ENCODE measurements at places on chromosomes 6 and 20.
A peak's percentile ranks its signal among the peaks of the same experiment; 100 is the strongest.

DNA sequence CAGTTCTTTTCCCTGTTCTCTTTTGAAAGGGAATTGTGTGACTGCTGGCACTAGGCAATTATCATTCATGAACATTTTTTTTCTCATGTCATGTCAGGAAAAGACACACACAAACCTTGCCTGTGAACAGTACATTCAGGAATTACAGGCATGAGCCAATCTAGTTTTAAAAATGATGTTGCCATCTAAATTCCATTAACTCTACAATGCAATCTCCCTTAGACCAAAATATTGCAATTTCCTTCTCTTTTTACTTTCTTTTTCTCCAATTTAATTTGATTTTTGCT lies 127.5 kb upstream of the STMND1 start:
- DNase-seq, result no peak

DNA sequence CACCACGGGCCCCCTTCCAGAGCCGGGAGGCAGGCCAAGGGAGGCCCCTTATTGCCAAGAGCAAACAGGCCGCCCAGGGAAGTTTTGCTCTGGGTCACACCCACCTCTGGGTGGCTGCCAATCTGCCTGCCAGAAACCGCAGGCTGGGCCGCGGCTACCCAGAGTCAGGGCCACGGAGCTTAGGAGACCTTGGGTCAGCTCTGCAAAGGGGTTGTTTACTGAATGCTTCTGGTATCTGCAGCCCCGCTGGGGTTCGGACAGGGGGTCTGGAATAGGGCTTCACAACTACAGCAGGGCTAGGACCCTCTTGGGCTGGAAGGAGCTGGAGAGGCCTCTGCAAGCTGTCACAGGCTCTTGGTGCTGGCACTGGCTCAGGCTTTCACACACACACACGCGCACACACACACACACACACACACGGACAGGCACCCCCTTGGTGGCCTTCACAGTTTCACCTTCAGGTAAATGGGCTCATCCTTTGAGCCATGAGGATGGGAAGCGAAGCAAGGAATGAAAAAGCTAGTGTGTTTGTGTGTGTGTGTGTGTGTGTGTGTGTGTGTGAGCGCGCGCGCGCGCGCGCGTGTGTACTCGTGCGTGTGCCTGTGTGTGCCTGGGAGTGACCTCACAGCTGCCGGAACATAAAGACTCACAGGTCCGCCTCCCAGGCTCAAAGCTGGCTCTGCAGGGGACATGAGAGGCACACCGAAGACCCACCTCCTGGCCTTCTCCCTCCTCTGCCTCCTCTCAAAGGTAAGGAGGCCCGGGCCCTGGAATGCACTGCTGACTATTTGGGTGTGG lies at the start of gene CCN5:
Gene CCN5, plus strand, starts transcription at position 669 of the 798 bp plus-strand sequence. Its CDS starts 22 bp downstream, at position 691.
- peak; percentile 55 for DNase-seq

- no peak for DNase-seq
These were observed 419.5 kb downstream of the DHX35 start for GRCh38 chr20:39381595-39381994.

- no peak for DNase-seq
These were observed 208.7 kb downstream of the SOX4 start for GRCh38 chr6:21802175-21802822.

GRCh38 chr6:12010635-12011275 lies 1.4 kb upstream of the HIVEP1 start:
- peak; percentile 73 for DNase-seq

GRCh38 chr6:97717086-97717485 lies 434.1 kb upstream of the MMS22L start:
- no peak for DNase-seq

- DNase-seq, result no peak
These were observed 9.7 kb downstream of the SNRPB start for GRCh38 chr20:2460752-2461424.

DNA sequence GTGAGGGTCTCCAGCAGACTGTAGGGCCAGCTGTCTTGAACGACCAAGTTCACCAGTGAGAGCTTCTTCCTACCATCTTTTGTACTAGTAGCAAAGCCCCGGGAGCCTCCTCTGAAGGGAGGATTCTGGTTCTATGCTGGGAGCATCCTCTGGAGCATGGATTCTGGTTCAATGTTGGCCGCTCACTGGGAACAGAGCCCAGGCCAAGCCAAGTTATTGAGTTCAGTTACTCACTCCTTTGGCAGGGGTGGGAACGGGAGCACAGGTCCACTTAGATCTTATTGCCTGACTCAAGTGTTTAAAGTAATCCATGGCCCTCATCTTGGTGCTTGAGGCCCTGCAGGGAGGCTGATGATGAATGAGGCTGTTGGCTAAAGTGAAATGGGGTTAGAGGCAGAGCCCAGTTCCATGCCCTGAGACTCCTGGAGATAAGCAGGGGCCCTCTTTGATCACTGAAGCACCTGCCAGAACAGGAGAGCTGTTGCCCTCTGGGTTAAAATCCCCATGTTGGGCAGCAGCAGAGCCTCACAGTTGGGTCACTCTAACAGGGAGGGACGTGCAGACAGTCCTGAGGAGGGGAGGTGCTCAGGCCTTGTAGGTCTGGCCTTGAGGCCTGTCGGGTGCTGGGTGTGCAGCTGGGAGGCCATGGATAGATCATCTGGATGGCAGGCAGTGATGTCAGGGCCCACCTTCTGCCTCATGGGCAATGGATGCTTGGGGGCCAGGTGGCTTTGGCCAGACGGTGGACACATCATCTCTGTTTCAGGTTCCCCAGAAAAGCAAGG lies 98.3 kb upstream of the SYNDIG1 start:
- DNase-seq, result no peak

GRCh38 chr6:68760941-68761676 lies 126.0 kb downstream of the ADGRB3 start:
- DNase-seq, result peak; percentile 66

DNA sequence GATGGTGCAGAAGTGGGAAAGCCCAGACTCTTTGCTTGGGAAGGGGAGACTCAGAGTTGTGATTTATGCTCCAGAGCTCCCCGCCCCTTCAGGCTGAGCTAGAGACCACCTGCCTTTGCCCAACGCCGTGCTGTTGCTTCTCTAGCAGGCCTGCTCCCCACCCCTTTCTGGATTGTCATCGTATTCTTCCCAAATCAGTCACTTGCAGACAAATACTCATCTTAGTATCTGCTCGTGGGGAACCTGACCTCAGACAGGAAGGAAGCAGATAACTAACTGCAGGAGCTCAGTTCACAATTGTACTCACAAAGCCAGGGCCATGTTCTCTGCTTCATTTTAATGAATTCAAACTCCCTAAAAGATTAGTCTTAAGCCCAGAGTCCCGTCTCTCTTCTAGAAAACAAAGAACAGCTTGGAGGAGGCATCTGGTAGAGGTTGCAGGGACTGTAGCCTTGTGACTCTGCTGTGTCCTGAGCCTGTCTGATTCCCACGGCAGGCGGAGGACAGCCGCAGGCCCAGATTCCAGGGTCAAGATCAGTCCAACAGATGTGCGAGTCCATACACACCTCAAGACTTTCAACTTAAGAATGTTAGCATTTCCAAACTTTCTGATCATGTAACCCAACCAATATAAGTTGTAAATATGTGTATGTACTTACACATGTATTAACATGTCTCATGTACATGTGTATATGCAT lies 57.2 kb upstream of the GGTLC1 start:
- DNase-seq, result no peak

- no peak for DNase-seq
These were observed 37.7 kb upstream of the B4GALT5 start for GRCh38 chr20:49751397-49751736.

DNA sequence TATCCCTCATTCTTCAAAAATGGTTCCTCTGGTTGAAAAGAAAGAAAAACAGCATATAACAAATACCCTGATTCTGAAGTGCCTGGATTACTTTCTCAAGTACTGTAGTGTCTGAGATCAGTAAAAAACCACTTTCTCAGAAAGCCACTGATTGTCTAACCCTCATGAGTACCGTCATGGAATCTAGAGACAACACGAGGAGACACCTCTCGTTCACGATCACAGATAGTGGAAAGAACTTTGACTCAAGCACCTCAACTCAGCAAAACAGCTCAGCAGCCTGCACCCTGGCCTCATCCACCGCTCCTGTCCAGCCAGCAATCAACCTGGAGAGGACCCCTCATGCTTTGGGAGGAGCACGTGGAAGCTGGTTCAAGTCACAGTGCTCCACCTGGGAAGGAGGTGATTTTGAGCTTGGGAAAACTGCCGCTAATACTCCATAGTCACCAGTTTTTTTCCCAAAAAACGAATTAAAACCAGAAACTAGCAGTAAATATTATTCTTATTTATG lies 1.0 kb downstream of the SCML4 start:
- DNase-seq, result no peak

DNA sequence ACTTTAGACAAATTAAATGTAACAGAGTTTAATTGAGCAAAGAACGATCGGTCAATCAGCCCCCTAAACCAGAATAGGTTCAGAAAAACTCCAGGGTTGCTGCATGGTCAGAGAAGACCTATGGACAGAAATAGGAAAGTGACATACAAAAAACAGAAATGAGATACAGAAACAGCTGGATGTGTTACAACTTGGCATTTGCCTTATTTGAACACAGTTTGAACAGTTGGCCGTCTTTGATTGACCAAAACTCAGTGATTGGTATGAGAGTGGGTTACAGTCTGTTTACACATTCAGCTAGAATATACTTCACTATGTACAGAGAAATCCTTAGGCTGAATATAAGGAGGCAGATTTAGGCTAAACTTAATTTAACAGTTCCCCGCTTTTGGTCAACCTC lies 19.9 kb downstream of the SRSF6 start:
- no peak for DNase-seq

DNA sequence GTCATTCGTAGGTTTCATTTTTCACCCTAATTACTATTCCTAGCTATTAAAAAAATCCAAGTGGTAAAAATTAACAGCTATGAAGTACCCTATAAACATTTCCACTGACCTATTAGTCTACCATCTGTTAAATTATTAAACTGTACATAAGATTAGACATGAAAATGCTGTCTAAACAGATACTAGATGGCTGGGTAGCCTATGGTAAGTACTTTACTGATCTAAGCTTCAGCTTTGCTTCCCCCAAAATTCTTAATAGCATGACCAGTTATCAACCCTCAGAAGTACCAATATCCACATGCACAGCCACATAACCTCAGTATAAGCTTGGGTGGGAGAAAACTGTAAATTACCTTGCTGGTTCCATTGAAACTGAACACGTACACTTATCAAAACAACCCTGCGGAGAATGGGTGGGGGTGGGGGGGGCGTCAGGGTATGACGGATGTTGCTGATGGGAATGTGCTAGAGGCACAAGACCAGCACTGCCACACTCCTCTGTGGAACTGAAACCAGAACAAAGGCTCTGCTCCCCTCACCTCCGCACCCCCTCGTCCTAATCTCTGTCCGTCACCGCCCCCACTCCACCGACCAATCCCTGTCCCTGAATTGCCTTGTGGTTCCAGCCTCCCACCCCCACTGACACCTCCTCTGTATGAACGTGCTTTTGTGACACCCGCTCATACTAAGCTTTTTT lies 45.3 kb downstream of the B4GALT5 start:
- DNase-seq, result no peak

DNA sequence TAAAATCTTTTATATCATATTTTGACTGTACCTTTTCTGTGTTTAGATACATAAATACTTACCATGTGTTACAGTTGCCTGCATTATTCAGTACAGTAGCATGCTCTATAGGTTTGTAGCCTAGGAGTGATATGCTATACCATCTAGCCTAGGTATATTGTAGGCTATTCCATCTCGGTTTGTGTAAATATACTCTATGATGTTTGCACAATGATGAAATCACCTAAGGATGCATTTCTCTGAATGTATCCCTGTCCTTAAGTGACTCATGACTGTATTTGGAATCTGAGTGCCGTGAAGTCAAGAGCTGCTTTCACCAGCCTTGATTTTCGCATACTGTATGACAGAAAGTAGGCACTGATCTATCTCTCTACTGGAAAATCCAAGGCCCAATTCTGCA lies 129.9 kb downstream of the UTRN start:
- no peak for DNase-seq

DNA sequence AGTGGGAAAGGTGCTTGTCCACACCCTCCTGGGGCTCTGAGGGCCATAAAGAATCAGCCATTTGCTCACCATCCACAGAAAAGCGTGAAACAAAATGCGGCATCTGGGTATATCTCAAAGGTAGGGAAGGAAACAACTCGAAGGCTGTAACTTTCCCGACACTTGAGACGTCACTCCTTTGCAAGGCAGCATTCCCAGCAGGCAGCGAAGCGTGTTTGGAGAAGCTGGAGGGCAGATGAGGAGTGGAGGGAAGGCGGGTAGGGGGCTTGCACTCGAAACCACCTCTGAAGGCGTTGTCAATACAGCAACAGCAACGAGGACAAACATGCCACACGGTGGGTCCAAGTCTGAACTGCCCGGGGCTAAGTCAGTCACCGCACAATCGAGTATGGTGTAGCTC lies 98.4 kb downstream of the FOXC1 start:
- no peak for DNase-seq

DNA sequence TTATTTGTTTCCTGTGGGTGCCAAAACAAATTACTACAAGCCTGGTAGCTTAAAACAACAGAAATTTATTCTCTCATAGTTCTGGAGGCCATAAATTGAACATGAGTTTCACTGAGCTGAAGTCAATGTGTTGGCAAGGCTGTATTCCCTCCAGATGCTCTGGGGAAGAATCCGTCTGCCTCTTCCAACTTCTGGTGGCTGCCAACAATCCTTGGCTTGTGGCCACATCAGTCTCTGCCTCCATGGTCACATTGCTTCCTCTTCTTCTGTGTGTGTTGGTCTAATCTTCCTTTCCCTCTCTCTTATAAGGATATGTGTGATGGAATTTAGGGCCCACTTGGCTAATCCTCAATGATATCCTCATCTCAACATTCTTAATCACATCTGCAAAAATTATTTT lies 92.8 kb upstream of the EPB41L1 start:
- no peak for DNase-seq

DNA sequence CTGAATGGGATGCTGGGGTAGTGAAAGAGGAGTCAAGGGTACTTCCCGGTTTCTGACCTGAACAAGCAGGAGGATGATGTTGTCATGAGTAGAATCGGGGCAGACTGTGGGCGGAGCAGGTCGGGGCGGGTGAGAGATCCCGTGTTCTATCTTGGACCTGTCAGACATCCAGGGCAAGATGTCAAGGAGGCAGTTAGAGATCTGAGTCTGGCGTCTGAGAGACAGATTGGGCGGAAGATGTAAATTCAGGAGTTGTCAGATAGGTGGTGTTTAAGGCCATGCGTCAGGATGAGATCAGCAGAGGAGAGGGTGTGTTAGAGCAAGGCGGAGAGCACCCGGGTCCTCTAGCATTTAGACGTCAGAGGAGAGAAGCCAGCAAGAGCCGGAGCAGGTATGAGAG lies 115.5 kb downstream of the DLGAP4 start:
- no peak for DNase-seq

DNA sequence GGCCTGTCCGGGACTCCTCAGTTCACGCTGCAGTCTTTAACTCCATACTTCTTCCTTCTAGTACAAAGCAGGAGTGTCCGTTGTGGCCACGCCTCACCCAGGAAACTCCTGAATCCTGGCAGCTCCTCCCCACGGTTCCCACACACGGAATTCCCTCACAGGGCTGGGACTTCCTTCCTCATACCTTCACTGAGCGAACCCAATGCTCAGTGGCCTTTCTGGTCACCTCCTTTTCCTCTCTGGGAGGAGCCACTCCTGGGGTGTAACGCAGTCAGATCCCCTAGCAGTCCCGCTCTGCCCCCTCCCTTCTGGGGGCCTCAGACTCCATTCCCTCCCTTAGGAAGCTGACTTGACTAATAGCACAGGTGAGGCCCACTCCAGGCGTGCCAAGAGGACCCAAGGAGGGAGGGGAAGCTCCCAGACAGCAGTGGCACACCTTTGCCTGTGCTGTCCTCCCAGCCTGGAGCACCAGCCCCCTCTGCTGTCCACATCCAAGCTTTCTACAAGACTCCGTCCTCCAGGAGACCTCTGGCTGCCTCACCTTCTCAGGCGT lies at the start of gene SLC52A3:
Gene SLC52A3, minus strand, starts transcription at position 75 of the 553 bp plus-strand sequence. CDS start 2,726 bp downstream, outside the sequence.
- no peak for DNase-seq

Data from DMS 273 treated with DMSO at 0.1 percent for 48 hours (cell line).